ENCODE measurements at places on chromosomes 7 and 10. TPM values are rescaled to one million over a fixed set of nuclear protein-coding genes. Genes with fewer than 3 reads are reported as not detected.

DNA sequence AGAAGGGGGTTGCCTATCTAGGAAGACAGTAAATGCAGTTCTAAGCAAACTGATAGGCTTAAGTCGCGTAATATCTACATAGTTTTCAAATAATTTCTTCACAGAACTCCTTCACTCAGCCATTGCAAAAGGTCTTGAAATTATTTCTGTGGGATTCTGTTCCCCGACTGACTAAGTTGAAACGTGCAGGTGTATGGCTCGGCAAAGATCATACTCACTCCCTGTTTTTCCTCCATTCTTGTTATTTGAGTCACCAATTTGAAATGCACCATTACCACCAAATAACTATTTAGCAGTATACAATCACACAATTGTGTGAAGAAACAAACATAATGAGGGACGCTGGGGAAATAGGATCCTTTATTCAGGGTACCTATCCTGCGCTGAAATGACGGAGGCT is 771.1 kb downstream of the GATA3 start:
- no peak for DNase-seq
- H3K27me3 ChIP-seq: no peaks in the 10 kb centered on the region
- no peak overlapping the region for H3K4me3 ChIP-seq
- H3K27ac ChIP-seq: no peak overlapping the region
- no peaks in the 10 kb centered on the region for H3K4me1 ChIP-seq
- no peaks in the 10 kb centered on the region for H3K36me3 ChIP-seq

GRCh38 chr10:22805304-22805703 is 90.9 kb upstream of the PIP4K2A start:
- no peak overlapping the region for H3K4me3 ChIP-seq
- H3K27ac ChIP-seq: no peak overlapping the region
- H3K4me1 ChIP-seq: no peaks in the 10 kb centered on the region
- no peaks in the 10 kb centered on the region for H3K27me3 ChIP-seq
- peak; percentile 10 for DNase-seq
- H3K36me3 ChIP-seq: no peaks in the 10 kb centered on the region

GRCh38 chr10:20473023-20473760 is 423.9 kb downstream of the NEBL start:
- no peaks in the 10 kb centered on the region for H3K4me1 ChIP-seq
- H3K27me3 ChIP-seq: no peaks in the 10 kb centered on the region
- no peak overlapping the region for H3K27ac ChIP-seq
- no peak for DNase-seq
- no peaks in the 10 kb centered on the region for H3K36me3 ChIP-seq
- no peak overlapping the region for H3K4me3 ChIP-seq

Gene MRLN
- total RNA-seq: not detected

Data from K562 (cell line).